ENCODE measurements at places on chromosomes 2 and 18. TPM values are rescaled to one million over a fixed set of nuclear protein-coding genes. Genes with fewer than 3 reads are reported as not detected.

DNA sequence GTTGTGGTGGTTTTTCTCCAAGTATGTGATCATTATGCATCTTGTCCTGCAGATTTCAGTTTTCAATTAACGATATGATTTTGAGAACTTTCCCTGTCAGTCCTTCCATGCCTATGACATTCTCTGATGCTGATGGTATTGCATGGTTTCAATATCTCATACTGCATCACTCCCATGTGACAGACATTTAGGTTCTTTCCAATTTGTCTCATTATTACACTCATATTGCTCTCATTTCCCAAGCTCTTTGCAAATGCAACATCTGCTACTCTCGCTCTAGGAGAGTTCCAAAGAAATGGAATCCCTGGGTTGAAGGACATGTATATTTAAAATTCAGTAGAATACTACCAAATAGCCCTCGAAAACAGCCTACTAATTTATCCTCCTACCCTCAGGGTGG is 125.5 kb downstream of the MARCHF4 start:
- DNase-seq = no peak

DNA sequence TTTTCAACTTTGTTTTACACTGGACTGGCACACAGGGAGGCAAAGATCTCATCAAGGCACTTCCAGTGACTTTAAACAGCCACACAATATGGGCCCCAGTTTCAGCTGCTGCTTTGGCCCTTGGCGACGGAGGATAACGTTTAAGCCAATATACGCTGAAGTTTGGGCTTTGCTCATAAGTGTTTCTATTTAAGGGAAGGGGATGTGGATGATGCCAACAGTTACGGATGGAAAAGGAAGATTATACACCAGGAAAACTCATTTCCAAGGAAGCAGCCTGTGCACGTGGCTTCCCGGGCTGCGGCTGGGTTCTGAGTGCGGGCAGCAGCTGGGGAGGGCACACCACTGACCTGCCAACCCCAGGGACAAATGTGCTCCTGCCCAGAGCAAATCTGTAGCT is 151.1 kb downstream of the SH3BP4 start:
- DNase-seq = no peak

EFEMP1 gene
- total RNA-seq = 4.1 TPM

GRCh38 chr2:224682134-224682533 is 34.0 kb downstream of the CCDC195 start:
- no peak for DNase-seq

PSD4 gene
- total RNA-seq = 2.4 TPM

CLASP1 gene
- 95.8 TPM for total RNA-seq

All from neural crest cell (in vitro differentiated cells).